Mesothelial cell of epicardium (in vitro differentiated cells): ENCODE measurements at places on chromosomes 13 and 19.

GRCh38 chr13:110228936-110229904, 77.7 kb downstream of the COL4A1 start:
- no peak for DNase-seq

DNA sequence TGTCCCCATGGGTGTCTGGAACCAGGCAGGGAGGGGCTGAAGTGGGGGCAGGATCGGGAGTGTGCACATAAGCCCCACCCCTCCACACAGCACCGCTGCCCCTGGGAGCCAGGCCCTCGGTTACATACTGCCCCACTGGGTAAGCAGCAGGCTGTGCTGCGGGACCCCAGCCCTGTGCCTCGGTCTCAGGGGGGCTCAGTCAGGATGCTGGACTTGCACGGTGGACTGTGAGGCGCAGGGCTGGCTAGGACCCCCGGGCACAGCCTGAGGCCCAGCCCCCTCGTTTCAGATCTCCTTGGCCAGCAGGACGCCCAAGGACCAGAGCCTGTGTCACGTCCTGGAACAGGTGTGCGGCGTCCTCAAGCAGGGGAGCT, 16.3 kb downstream of the MPND start:
- DNase-seq: no peak

GRCh38 chr19:35015270-35015953, 14.9 kb upstream of the SCN1B start:
- no peak for DNase-seq

DNA sequence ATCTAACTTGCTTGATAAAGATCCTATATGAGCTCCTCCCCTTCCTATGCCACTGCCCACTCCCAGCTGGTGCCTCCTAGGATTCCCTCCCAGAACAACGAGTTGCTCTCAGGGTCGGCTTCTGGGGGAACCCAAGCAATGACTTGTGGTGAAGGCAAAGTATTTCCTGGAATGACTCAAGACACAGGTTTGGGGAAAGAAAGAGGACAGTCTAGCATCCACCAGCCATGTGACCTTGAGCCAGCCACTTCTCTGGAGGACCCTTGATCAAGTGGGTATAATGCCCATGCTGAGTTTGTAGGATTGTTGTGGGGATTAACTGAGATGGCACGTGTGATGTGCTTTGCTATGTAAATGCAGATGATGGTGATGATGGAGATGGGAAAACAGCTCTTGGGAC, 33.0 kb downstream of the MBD3L2B start:
- DNase-seq: no peak

- DNase-seq: no peak
Measured at GRCh38 chr13:48201044-48201443, 32.0 kb upstream of the ITM2B start.

- DNase-seq: no peak
Measured at GRCh38 chr13:108560093-108560492, 69.3 kb upstream of the MYO16 start.

DNA sequence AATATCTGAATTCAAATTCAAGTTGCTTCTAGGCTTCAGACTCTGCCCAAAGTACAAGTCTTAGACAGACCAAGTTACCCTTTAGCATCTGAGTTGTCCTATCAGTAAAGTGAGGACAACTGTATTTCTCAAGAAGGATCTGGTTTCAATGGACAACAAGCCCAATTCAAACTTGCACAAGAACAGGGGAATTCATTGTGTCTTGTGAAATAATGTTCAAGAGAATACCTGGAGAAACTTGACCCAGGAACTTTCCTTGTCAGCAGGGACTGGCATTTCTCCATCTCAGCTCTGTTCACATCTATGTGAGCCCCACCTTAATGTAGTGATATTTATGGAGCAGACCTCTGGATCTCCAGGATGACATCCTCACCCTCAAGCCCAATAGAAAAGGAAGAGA, 894.9 kb upstream of the SLC10A2 start:
- DNase-seq: no peak

DNA sequence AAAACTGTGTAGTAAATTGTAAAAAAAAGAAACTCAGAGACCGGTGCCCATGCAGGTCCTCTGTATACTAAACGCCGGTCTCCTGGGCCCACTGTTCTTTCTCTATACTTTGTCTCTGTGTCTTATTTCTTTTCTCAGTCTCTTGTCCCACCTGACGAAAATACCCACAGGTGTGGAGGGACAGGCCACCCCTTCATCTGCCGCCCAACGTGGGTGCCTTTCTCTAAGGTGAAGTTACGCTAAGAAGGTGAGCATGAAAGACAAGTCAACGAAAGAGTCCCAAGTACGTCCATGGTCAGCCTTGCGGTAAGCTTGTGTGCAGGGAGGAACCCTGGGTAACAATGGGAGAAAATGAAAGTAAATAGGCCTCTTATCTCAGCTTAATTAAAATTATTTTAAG, 48.0 kb upstream of the WASF3 start:
- no peak for DNase-seq

- DNase-seq: no peak
Measured at GRCh38 chr13:78759704-78760103, 100.7 kb upstream of the OBI1 start.

DNA sequence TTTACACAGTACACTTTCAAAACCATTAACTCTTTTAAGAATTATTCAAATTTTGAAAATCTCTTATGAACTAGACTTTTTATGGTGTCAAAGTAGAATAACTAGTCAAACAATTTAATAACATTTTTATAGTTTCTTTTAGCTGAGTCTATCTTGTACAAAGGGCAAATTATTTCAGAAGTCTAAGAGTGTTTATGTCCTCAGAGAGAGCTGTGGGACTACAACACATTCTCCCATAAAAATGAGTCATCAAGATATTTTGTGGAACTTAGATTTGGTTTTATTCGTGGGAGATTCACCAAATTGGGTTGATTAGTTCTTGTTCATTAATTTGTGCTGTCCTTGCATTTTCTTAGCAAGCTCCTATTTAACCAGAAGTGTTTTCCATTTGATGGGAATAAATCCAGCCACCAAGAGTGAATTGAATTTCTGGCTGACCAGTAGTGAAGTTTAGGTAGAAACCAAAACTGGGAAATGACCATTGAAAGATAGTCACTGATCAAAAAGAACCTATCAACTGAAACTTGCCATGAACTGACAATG, 291.0 kb downstream of the DLEU7 start:
- no peak for DNase-seq

- DNase-seq: no peak
Measured at GRCh38 chr19:40229484-40229883, 3.0 kb upstream of the CCNP start.

- DNase-seq: no peak
Measured at GRCh38 chr19:53978975-53979801, 12.2 kb upstream of the CACNG6 start.

GRCh38 chr19:4369109-4369887, 25.9 kb downstream of the MPND start:
- DNase-seq: no peak

- DNase-seq: no peak
Measured at GRCh38 chr19:55703790-55704215, 28.8 kb downstream of the EPN1 start.

DNA sequence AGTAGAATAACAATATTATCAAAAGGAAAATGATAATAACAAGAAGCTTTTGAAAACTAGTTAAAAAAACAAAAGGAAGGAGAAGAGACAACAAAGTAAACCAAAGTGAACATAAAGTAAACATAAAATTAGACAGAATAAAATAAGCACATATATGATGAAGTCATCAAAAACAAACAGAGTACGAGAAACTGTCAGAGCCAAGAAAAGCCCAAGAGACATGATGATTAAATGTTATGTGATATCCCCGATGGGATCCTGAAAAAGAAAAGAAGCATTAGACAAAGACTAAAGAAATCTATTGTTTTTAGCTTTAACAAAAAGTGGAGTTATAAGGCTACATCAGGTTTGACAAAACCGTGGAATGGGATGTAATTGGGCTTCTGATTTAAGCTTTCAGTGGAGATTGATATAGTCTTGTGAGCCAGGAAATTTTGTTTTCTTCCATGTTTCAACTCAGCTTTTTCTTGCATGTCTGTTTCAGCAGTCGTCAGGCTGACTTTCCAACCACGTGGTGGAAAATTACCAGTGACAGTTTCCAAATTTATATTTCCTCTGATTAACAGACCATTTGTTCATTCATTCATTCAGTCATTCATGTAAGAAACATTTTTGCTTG, 64.9 kb downstream of the KL start:
- no peak for DNase-seq

GRCh38 chr13:21120191-21120590, 56.2 kb downstream of the SKA3 start:
- DNase-seq: no peak

DNA sequence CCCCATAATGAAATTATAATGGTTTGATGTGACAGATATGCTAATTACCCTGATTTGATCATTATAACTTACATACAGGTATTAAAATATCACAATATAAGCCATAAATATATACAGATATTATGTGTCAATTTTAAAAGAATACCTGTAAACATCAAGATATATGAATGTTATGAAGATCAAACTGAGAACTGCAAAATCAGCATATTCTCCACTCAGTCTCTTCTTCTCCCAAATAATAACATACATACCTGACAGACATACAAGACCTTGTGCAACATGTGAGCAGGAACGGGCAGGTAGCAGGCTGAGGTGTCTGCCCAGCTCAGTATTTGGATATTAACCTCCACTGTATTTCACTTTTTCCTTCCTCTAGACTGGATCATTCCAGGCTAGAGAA, 547.2 kb downstream of the UQCRFS1 start:
- no peak for DNase-seq
